ENCODE measurements at places on chromosomes 5 and 9. TPM values are rescaled to one million over a fixed set of nuclear protein-coding genes. Genes with fewer than 3 reads are reported as not detected.
A peak's percentile ranks its signal among the peaks of the same experiment; 100 is the strongest.

DNA sequence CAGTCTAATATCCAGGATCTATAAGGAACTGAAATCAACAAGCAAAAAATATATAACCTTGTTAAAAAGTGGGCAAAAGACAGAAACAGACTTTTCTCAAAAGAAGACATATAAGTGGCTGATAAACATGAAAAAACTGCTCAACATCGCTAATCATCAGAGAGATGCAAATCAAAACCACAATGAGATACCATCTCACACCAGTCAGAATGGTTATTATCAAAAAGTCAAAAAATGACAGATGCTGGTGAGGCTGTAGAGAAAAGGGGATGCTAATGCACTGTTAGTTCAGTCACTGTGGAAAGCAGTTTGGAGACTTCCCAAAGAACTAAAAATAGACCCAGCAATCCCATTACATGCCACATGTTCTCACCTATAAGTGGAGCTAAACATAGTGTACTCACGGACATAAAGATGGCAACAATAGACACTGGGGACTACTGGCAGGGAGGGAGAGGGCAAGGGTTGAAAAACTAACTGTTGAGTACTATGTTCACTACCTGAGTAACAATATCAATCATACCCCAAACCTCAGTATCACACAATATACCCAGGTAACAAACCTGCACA lies 11.7 kb upstream of the TSSK1B start:
- DNase-seq, result no peak

- DNase-seq, result no peak
Observed at GRCh38 chr9:83800236-83801033, 17.1 kb downstream of the GKAP1 start.

- DNase-seq, result no peak
Observed at GRCh38 chr9:19271081-19271480, 40.6 kb downstream of the DENND4C start.

DNA sequence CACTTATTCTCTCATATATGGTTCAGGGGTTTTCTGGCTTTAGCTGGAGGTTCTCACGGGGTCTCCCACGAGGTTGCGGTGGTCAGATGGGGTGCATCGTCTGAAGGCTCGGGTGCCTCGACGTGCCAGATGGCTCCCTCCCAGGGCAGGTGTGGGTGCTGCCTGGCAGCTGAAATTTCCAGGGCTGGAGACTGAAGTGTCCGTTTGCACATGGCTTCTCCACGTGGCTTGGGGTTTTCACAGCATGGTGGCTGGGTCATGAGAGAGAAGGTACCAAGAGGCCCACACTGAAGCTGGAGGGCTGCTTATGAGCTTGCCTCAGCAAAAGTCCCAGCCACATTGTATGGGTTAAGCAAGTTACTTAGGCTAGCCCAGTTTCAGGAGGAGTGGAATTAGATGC lies 218.6 kb downstream of the AGTPBP1 start:
- no peak for DNase-seq

DNA sequence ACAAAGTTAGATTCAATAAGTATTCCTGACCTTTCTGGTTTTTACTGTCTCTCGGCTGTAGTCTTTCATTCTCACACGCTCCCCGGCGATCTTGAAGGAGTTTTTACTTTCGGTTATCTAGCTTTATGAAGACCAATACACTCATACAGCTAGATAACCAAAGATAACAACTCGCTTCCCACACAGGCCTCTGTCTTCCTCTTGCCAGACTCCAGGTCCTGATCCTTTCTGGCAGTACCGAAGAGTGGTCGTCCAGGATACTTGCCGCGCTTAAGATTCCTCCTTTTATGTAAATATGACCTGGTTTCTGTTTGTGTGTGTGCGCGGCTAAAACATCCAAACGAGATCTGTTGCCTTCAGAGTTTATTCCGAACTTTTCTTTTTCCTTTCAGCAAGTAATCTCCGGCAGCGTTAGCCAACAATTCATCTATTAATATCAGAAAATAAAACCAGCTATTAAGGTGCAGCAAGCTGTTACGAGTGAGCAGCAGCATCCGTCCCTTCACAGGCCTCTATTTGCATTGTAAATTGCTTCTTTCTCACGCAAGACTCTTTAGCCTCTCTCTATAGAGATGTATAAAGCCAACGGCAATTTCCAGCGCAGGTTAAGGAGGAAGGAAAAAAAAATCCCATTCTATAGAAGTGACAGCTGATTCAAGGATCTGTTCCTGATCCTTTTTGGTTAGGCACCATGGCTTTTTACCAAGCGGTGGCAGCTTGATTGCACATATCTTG lies 216.1 kb downstream of the MEF2C start:
- peak; percentile 12 for DNase-seq

DNA sequence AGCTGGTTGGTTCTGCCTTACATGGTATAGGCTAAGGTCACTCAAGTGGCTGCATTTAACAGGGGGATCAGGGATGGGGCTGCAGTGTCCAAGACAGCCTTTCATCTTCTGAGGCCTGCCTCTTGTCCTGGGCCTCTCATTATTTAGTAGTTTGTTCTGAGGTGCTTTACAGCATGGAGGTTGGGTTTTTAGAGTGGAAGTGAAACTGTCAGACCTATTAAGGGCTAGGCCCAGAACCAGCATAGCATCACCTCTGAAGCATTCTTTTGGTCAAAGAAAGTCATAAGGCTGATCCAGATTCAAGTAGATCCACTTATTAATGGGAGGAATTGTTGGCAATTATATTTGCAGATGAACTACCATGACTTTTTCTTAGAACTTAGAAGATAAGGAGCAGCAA lies 146.0 kb upstream of the NMUR2 start:
- DNase-seq, result no peak

DNA sequence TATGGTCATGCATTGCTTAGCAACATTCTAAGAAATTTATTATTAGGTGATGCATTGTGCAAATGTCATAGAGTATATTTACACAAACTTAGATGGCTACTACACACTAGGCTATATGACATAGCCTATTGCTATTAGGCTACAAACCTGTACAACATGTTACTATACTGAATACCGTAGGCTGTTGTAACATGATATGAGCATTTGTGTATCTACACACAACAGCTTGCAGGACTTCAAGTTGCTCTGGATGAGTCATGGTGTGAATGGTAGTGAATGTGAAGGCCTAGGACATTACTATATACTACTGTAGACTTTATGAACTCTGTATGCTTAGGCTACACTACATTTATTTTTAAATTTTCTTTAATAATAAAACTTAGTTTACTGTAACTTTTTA lies 107.2 kb upstream of the MAMDC2 start:
- DNase-seq, result no peak

- DNase-seq, result no peak
Observed at GRCh38 chr9:125852386-125852785, 105.2 kb downstream of the PBX3 start.

DNA sequence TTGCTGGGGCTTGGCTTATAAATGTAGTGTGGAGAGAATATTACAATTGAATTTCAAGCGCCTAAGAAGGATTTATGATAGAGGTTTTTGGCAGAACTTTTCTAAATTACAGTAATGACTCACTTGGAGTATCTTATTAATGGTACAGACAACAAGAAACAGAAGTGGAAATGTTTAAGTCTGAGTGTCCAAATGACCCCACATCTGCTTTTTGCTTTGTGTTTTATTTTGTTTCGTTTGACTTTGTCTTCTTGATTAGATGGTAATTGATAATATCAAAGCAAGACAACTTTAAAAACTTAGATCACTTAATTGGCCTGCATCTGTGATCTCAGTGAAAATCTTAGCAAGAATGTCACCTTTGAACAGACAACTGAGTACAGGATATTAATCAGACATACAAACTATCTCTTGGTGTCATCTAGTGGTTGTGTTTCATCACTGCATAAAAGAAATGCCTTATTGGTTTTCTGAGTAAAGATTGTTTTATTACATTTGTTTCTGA lies 577.4 kb downstream of the ISL1 start:
- DNase-seq, result no peak

DNA sequence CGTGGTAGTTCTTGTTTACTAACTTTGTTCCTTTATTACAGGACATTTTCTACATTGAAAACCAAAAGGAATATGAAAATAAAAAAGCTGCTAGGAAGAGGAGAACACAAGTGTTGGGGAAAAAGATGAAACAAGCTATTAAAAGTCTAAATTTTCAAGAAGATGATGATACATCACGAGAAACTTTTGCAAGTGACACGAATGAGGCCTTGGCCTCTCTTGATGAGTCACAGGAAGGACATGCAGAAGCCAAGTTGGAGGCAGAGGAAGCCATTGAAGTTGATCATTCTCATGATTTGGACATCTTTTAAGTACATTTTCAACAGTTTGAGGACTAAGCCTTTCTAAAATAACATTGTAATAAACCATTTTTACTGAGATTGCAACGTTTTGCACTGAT lies 23.8 kb downstream of the PHAX start:
- DNase-seq, result peak; percentile 35

GRCh38 chr5:40841068-40841805 lies at the start of gene CARD6:
Gene CARD6, plus strand, starts transcription at chr5:40841367. Its CDS starts 16 bp downstream, at chr5:40841383.
- no peak for DNase-seq

DNA sequence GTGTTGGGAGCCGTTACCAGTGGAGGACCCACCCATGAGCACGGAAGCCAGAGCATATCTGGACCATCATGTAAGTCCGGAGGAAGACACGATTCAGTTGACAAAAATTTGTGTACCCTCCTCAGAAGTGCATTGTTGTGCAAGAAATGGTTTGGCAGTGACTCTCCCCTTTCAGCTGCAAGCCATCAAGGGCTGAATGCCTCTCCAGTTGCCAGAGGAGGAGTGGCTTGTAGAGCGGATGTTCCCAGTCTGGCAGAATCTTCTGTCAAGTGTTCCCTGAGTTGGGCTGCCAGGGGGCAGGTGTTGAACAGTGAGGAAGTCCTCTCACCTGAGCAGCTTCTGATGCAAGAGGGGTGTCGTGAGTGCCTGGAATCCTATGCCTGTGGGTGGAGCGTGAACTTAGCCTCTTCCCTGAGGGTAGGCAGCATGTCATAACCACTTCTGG lies 27.6 kb upstream of the CDKN2AIPNL start:
- no peak for DNase-seq

GRCh38 chr5:77707791-77708190 lies 68.3 kb downstream of the TBCA start:
- DNase-seq, result no peak

DNA sequence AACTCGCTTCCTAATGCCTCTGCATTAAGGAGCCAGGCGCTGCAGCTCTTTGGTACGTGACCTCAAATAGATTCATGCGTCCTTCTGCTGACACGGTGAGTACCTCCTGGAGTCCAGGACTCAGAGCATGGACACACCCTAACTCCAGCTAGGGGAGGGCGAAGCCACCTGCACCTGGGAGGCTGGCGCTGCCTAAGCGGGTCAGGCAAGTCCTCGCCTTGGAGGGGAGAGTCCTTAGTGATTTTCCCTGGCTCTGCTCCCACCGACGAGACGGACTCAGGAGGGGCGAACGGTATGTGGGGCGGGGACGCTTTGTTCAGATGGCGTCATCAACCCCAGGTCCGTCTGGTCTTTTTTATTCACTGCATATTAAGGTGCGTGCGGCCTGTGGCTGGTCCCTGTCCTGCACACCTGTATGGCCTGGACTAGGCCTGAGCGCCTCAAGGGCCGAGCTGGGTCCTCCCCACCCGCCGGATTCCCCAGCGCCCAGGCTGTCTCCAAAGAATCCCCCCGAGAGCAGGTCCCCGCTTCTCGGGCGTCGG lies 50.3 kb downstream of the NSUN2 start:
- no peak for DNase-seq

DNA sequence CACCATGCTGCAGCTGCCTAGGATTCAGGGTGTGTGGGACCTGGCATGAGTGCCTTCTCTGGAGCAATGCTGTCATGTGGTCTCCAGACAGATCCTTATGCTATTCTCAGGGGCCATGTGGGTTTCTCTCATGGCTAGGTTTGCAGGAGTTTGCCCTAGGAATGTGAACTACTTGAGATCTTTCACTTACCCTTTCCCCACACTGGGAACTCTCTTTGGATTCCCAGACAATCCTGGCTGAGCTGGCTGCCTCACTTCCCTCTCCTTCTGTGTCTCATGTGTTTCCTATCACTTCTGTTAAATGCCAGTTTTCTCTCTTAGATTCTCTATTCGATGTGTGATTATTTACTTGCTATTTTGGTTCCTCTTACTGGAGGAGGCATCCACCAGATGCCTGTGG lies 270.2 kb upstream of the RASA1 start:
- DNase-seq, result no peak

IRX1 gene
- total RNA-seq, result not detected

DMRT2 gene
- not detected for total RNA-seq

SGCD gene
- total RNA-seq, result not detected
